Ovary (tissue), 10 donors: ENCODE measurements at places on chromosomes 3 and 15. TPM values are rescaled to one million over a fixed set of nuclear protein-coding genes. Genes with fewer than 3 reads are reported as not detected.

DNA sequence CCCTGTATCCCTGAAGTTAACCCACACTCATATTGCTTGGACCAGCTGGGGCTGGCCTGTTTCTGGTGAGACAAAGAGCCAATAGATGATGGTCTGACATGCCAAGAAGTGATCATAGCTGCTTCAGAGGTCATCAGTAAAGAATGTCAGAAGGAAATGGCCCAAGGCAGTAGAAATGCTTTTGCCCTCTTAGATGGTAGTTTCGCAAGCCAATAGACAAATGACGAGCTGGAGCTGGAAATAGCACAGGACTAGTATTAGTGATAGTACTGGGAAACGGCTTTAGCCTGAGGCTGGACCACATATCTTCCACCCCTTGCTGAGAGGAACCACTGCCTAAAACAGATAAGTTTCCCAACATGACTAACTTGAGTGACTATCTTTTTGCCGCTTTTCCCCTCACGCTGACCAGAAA lies 176.1 kb upstream of the THBS1 start:
- peaks cover 5% of the 10 kb centered on the region for H3K4me1 ChIP-seq
- DNase-seq, result no peak
- H3K36me3 ChIP-seq, result no peaks in the 10 kb centered on the region
- no peaks in the 10 kb centered on the region for H3K27me3 ChIP-seq
- H3K4me3 ChIP-seq, result no peak overlapping the region

GRCh38 chr15:62793752-62794144 lies 248.8 kb upstream of the TPM1 start:
- no peaks in the 10 kb centered on the region for H3K27me3 ChIP-seq
- no peak overlapping the region for H3K27ac ChIP-seq
- H3K4me1 ChIP-seq, result no peaks in the 10 kb centered on the region
- DNase-seq, result no peak
- no peak overlapping the region for H3K4me3 ChIP-seq

- no peaks in the 10 kb centered on the region for H3K4me1 ChIP-seq
- no peak for DNase-seq
- no peak overlapping the region for H3K27ac ChIP-seq
- H3K27me3 ChIP-seq, result no peaks in the 10 kb centered on the region
- H3K4me3 ChIP-seq, result no peak overlapping the region
These were observed 104.9 kb upstream of the TGFBR2 start for GRCh38 chr3:30501526-30501925.

GRCh38 chr3:150447084-150447483 lies 39.0 kb downstream of the TSC22D2 start:
- H3K27ac ChIP-seq, result no peak overlapping the region
- no peaks in the 10 kb centered on the region for H3K27me3 ChIP-seq
- no peak overlapping the region for H3K4me3 ChIP-seq
- no peak for DNase-seq

DNA sequence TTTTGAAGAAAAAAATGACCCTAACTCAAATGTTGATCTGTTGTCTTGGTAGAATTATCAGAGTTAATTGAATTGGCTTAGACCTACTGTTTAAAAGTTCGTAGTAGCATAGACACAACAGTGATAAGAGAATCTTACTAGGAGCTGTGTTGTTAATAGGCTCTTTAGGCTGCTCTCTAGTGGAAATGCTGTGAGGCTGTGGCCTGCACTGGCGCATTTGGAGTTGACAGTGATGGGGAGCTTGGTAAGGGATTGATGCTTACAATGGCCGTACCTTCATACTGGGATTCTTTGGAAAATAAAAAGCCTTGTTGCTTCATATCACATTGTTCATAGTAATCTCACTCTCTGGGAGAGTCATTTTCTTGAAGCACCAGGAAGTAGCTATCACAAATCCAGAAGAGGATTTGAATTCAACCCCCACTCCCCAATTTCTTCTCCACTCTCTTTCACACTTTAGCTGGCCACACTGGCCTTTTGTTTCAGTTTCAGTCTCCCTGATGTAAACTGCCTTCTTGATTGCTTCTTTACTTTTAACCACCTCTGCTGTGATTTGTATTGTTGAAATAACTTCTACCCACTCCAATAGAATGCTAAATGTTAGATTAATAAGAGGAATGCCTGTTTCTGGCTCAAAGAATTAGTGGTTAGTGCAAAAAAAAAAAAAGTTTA lies 56.6 kb downstream of the CEP63 start:
- H3K36me3 ChIP-seq, result no peaks in the 10 kb centered on the region
- H3K27me3 ChIP-seq, result no peaks in the 10 kb centered on the region
- H3K4me1 ChIP-seq, result no peaks in the 10 kb centered on the region
- no peak overlapping the region for H3K27ac ChIP-seq
- no peak for DNase-seq

DNA sequence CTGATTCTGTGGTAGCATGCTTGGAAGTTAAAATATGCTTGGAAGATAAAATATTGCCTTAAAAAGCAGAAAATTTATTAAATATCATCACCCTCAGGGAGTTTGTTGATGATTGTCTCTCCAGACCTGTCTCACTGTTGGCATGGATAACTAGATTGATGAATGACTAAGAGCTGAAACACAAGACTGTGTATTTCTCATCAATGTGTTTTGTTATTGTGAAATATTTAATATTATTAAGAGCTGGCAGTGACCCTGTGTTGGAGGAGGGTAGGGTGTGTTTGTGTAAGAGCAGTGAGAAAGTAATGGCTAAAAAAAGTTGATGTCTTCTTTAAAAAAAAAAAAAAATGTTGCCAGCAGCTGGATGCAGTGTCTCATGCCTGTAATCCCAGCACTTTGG lies 82.2 kb downstream of the ITPR1 start:
- peaks cover 19% of the 10 kb centered on the region for H3K4me1 ChIP-seq
- H3K4me3 ChIP-seq, result no peak overlapping the region
- no peaks in the 10 kb centered on the region for H3K27me3 ChIP-seq
- no peak overlapping the region for H3K27ac ChIP-seq
- H3K36me3 ChIP-seq, result no peaks in the 10 kb centered on the region

- H3K27me3 ChIP-seq, result no peaks in the 10 kb centered on the region
- no peak for DNase-seq
- H3K27ac ChIP-seq, result no peak overlapping the region
- peaks cover 9% of the 10 kb centered on the region for H3K4me1 ChIP-seq
- no peaks in the 10 kb centered on the region for H3K36me3 ChIP-seq
- H3K4me3 ChIP-seq, result peak overlapping the region; percentile 75
These were observed 1.6 kb downstream of the TATDN2 start for GRCh38 chr3:10249833-10250232.

Gene SEMA3B
- 51.1 TPM for total RNA-seq

DNA sequence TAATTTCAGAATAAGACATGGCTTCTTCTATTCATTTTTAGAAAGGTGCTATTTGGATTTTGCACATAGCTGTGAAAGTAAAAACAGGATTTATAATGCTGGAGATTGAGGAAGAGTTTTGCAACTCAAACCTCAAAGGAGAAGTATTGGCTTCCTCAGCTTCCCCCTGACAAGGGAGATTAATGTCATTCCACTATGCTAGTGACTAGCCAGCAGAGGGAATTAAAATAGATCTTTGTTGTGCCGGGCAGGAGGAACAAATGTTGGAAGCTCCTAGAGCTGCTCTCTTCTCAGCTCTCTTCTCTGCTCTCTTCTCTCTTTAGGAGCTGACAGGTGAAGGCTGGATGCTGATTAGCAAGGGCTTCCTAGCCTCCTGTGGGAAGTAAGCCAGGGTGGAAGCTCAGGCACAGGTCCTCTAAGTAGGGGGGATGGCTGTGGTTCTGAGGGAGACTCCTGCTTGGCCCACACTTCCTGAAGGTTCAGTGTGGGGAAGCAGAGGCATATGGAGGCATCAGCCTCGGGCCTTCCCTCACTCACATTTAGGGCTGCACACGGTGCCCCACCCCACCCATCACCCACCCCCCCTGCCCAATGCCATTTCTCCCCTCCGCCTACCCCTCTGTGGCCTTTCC lies 29.6 kb downstream of the CX3CR1 start:
- H3K4me1 ChIP-seq, result no peaks in the 10 kb centered on the region
- no peaks in the 10 kb centered on the region for H3K36me3 ChIP-seq
- no peak overlapping the region for H3K4me3 ChIP-seq
- no peaks in the 10 kb centered on the region for H3K27me3 ChIP-seq
- no peak overlapping the region for H3K27ac ChIP-seq

GRCh38 chr3:193662757-193663322 lies 69.8 kb downstream of the OPA1 start:
- no peak overlapping the region for H3K4me3 ChIP-seq
- no peak overlapping the region for H3K27ac ChIP-seq
- no peak for DNase-seq
- H3K36me3 ChIP-seq, result no peaks in the 10 kb centered on the region
- H3K27me3 ChIP-seq, result no peaks in the 10 kb centered on the region

GRCh38 chr3:182393151-182393550 lies 400.2 kb upstream of the ATP11B start:
- H3K4me3 ChIP-seq, result no peak overlapping the region
- H3K27ac ChIP-seq, result no peak overlapping the region
- H3K36me3 ChIP-seq, result no peaks in the 10 kb centered on the region
- DNase-seq, result no peak
- H3K27me3 ChIP-seq, result no peaks in the 10 kb centered on the region

Gene TRIM42
- total RNA-seq, result not detected

Gene C3orf20
- total RNA-seq, result 0.10 TPM

- H3K4me3 ChIP-seq, result peak overlapping the region; percentile 79
- peak overlapping the region; percentile 44 for H3K27ac ChIP-seq
- H3K36me3 ChIP-seq, result no peaks in the 10 kb centered on the region
- H3K4me1 ChIP-seq, result no peaks in the 10 kb centered on the region
- no peak for DNase-seq
These were observed 517 bp downstream of the TMA7 start for GRCh38 chr3:48440590-48440958.

Gene COL6A5
- not detected for total RNA-seq

GRCh38 chr15:33007303-33007855 lies 187.1 kb downstream of the FMN1 start:
- H3K36me3 ChIP-seq, result no peaks in the 10 kb centered on the region
- no peaks in the 10 kb centered on the region for H3K27me3 ChIP-seq

Gene GPD1L
- total RNA-seq, result 26.4 TPM

DNA sequence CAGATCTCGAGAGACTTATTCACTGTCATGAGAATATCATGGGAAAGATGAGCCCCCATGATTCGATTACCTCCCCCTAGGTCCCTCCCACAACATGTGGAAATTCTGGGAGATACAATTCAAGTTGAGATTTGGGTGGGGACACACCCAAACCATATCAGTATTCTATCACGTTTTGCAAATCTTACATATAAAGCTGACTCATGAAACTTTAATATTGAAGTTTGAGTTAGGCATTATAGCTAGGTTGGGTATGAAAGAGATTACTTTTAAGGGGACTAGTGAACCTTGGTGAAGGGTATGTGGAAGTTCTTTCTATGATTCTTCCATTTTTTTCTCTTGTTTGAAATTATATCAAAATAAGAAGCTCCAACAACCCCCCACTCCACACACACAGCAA lies 117.7 kb upstream of the RASGRP1 start:
- no peak overlapping the region for H3K27ac ChIP-seq
- H3K4me1 ChIP-seq, result no peaks in the 10 kb centered on the region
- H3K27me3 ChIP-seq, result no peaks in the 10 kb centered on the region
- H3K36me3 ChIP-seq, result no peaks in the 10 kb centered on the region

- H3K4me1 ChIP-seq, result peaks cover 5% of the 10 kb centered on the region
- DNase-seq, result no peak
- H3K4me3 ChIP-seq, result no peak overlapping the region
- H3K27me3 ChIP-seq, result no peaks in the 10 kb centered on the region
- H3K27ac ChIP-seq, result no peak overlapping the region
These were observed 94.3 kb downstream of the OXNAD1 start for GRCh38 chr3:16359331-16359730.

Gene SERPINI2
- 0.20 TPM for total RNA-seq

Gene NR2E3
- total RNA-seq, result not detected

DNA sequence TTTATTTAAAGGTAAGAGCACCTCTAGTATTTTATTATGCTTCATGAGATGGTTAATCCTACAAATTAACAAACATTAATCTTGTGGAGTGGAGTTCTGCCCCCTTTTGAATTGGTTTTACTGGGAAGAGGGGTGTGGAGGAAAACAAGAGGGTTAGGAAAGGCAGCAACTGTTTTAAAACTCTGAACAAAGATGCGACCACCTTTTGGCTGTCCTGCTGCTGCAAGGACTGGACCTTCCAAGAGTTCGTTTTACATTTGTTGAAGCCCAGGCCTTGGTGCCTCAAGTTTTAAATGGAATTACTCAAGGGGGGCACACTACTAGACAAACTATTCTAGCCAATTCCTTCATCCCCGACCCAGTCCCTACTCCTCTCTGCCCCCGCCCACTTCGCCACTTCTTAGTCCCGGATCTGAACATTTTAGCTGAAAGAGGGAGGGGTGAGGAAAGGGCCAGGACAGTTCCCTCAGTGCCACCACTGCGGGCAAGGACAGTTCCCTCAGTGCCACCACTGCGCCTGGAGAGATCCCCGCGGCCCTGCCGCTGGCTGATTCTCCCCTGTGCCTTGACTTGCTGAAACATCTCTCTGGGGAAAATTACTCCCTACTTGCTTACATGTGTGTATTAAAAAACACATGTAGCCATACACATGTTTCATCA lies 11.2 kb downstream of the SOX2 start:
- H3K36me3 ChIP-seq, result no peaks in the 10 kb centered on the region
- H3K27ac ChIP-seq, result no peak overlapping the region
- peaks cover 6% of the 10 kb centered on the region for H3K27me3 ChIP-seq
- H3K4me1 ChIP-seq, result peaks cover 5% of the 10 kb centered on the region
- no peak for DNase-seq
- H3K4me3 ChIP-seq, result no peak overlapping the region

GRCh38 chr15:100879464-100880138 lies at the start of gene ALDH1A3:
Gene ALDH1A3 (plus strand): TSS chr15:100879831. CDS start chr15:100879908, 77 bp downstream.
- peak; percentile 57 for DNase-seq
- H3K4me3 ChIP-seq, result peak within 1 kb of the TSS; percentile 35
- H3K27me3 ChIP-seq, result no peaks in the 10 kb centered on the region
- H3K4me1 ChIP-seq, result peaks cover 2% of the 10 kb centered on the region

- DNase-seq, result no peak
- H3K27me3 ChIP-seq, result peaks cover 4% of the 10 kb centered on the region
- no peak overlapping the region for H3K27ac ChIP-seq
- no peaks in the 10 kb centered on the region for H3K4me1 ChIP-seq
These were observed 1165.6 kb downstream of the NSUN3 start for GRCh38 chr3:95228416-95228815.

Gene ULK4
- 58.7 TPM for total RNA-seq

DNA sequence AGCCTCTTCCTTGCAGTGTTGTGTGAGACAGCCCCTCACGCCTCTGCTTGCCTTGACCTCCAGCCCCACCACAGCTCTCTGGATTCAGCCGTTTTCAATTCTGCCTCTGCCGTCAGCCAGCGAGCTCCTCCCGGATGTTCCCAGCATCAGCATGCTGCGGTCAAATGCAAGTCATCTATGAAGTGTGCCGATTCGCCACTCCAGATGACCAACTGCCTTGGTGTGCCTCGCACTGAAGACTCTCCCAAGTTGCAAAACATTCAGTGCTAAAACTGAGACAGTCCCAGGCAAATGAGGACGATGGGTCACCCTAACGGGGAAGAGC lies 30.6 kb upstream of the RASA2 start:
- H3K4me3 ChIP-seq, result no peak overlapping the region
- H3K4me1 ChIP-seq, result peaks cover 2% of the 10 kb centered on the region
- H3K27ac ChIP-seq, result peak overlapping the region; percentile 10
- H3K27me3 ChIP-seq, result no peaks in the 10 kb centered on the region

- H3K27ac ChIP-seq, result no peak overlapping the region
- no peaks in the 10 kb centered on the region for H3K36me3 ChIP-seq
- H3K4me1 ChIP-seq, result no peaks in the 10 kb centered on the region
- H3K4me3 ChIP-seq, result no peak overlapping the region
These were observed 171.4 kb downstream of the ARRDC4 start for GRCh38 chr15:98131924-98132323.

GRCh38 chr15:68304589-68305337 lies 27.2 kb downstream of the FEM1B start:
- no peak overlapping the region for H3K4me3 ChIP-seq
- no peaks in the 10 kb centered on the region for H3K36me3 ChIP-seq

Gene PIK3R4
- total RNA-seq, result 43.8 TPM

- no peaks in the 10 kb centered on the region for H3K4me1 ChIP-seq
- no peak for DNase-seq
- no peak overlapping the region for H3K4me3 ChIP-seq
- no peaks in the 10 kb centered on the region for H3K36me3 ChIP-seq
- no peak overlapping the region for H3K27ac ChIP-seq
These were observed 17.8 kb downstream of the SPTBN5 start for GRCh38 chr15:41876007-41876406.
